ENCODE measurements at places on chromosomes 16 and 17.
A peak's percentile ranks its signal among the peaks of the same experiment; 100 is the strongest.

DNA sequence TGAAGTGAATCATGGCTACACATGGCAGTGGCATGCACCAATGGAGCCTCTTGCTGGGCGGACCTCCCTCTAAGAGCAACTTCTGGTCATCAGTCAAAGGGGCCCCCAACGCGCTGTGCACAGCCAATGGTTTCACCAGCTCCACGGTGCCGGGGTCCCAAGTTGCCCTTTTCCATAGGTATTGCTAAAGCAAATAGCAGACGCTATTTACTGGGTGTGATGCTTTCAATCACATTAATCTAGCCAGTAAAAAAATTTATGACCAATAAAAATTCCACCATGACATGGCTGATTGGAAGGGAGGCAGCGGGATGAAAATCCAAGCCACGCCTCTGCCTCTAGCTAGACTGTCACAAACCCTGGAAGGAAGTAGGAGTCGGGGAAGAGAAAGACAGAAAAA, 680.3 kb upstream of the SOX9 start:
- DNase-seq, result no peak

GRCh38 chr17:58415371-58416055, 1.8 kb downstream of the RNF43 start:
- DNase-seq, result no peak

GRCh38 chr16:89067677-89068443, 25.8 kb upstream of the ACSF3 start:
- no peak for DNase-seq

DNA sequence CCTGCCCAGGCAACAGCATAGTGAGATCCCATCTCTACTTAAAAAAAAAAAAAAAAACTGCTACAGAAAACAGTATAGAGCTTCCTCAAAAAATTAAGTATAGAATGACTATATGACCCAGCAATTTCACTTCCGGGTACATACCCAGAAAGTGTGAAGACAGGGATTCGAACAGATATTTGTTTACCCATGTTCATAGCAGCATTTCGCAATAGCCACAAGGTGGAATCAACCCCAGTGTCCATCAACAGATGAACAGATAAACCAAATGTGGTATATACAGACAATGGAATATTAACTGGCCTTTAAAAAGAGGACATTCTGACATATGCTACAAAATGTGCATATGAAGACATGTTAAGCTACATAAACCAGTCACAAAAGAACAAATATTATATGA, 95.5 kb downstream of the CHD9NB start:
- no peak for DNase-seq

GRCh38 chr16:59324462-59324861, 590.3 kb upstream of the GOT2 start:
- DNase-seq, result no peak

DNA sequence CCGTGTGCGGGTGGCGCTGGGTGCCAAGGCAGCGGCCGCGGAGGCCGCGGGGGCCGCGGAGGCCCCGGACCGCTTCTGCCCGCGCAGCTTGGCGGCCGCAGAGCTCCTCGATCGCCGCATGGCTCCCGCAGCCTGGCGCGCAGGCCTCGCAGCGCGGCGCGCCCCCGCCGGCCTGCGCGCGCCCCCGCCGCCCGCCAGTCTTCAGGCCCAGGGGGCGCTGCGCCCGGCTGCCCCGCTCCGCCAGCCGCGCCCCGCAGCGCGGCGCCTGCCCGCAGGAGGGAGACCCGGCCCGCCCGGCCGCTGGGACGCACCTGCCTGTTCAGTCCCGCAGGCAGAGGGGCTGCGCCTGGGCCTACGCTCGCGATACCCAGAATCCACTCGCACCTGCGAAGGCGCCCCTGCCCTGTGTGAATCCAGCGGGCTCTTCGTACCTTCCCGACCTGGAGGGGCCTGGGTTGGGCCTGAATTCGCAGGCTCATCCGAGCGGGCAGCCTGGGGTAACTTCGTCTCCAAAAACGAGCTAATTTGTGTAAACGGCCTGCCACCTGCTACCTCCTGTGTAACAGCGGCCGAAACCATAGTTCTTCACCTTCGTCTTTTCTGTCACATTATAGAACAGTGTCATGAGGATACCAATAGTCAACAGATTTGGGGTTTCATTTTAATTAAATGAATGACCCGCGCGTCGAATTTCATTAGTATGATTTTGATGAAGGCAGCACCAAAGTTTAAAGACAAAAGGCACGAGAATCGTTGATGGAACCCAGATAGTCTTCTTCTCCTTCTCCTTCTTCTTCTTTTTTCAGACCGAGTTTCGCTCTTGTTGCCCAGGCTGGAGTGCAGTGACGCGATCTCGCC, at the start of gene CENPV:
Gene CENPV, minus strand, starts transcription at position 153 of the 858 bp plus-strand sequence. Its CDS starts 33 bp downstream, at position 120.
- DNase-seq, result peak; percentile 63

DNA sequence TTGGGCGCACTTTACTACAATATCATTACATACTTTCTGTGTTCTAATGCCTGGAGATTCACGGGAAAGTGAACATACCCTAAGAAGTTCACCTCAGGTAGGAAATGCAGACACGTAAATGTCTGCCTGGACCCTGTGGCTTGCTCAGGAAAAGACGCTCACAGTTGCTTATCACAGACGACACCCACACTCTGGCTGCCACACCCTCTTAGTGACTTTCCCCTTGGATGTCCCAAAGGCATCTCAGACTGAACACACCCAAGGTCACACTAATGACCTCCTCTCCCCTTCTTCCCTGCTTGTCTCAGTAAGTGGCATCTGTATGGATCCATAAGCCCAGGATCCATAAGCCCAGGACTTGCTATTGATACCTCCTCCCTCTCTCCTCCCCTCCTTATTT, 32.6 kb downstream of the CDRT15 start:
- no peak for DNase-seq

- no peak for DNase-seq
Measured at GRCh38 chr17:60436676-60437075, 14.4 kb downstream of the CHCT1 start.

GRCh38 chr16:88365244-88365865, 17.4 kb upstream of the ZNF469 start:
- DNase-seq, result no peak

DNA sequence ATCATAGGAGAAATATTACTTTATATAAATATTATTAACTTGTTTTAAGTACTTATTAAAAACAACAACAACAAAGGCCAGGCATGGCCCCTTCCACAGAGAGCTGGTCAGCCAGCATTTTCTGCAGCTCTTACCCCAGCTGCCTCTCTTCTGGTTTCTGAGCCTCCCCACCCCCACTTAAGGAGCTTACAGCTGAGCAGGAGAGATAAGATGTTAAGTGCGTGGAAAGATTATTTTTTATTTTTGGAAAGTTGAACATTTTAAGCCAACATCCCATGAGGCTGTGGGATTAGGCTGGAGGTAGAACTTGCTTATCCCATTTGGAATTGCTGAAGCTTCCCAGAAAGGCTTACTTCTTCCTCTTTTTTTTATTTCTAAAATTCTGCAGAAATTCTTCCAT, 401.2 kb downstream of the SEC14L1 start:
- DNase-seq, result no peak

- no peak for DNase-seq
Measured at GRCh38 chr16:8847623-8848022, 21.2 kb downstream of the CARHSP1 start.

- no peak for DNase-seq
Measured at GRCh38 chr16:16029431-16030011, 80.1 kb downstream of the ABCC1 start.

- DNase-seq, result no peak
Measured at GRCh38 chr17:17366941-17367875, 64.0 kb downstream of the NT5M start.

DNA sequence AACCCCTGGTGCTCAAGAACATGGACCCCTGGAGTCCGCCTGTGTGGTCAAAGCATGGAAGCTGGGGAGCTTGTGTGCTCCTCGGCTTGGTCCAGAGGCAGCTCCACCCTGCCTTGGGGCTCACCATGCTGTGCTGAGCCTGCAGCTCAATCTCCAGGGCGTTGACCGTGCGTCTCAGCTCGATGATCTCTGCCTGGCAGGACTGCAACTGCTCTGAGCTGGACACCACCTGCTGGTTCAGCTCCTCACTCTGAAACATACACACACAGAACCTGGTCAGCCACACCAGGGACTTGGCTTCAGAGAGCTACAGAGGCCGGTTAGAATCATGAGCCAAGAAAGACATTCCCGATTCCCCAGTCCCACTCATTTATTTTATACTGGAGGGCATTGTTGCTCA, 2.7 kb downstream of the KRT35 start:
- no peak for DNase-seq

GRCh38 chr16:648071-648780, 939 bp upstream of the WDR90 start:
- no peak for DNase-seq

GRCh38 chr16:11561454-11561805, 25.3 kb downstream of the LITAF start:
- no peak for DNase-seq

DNA sequence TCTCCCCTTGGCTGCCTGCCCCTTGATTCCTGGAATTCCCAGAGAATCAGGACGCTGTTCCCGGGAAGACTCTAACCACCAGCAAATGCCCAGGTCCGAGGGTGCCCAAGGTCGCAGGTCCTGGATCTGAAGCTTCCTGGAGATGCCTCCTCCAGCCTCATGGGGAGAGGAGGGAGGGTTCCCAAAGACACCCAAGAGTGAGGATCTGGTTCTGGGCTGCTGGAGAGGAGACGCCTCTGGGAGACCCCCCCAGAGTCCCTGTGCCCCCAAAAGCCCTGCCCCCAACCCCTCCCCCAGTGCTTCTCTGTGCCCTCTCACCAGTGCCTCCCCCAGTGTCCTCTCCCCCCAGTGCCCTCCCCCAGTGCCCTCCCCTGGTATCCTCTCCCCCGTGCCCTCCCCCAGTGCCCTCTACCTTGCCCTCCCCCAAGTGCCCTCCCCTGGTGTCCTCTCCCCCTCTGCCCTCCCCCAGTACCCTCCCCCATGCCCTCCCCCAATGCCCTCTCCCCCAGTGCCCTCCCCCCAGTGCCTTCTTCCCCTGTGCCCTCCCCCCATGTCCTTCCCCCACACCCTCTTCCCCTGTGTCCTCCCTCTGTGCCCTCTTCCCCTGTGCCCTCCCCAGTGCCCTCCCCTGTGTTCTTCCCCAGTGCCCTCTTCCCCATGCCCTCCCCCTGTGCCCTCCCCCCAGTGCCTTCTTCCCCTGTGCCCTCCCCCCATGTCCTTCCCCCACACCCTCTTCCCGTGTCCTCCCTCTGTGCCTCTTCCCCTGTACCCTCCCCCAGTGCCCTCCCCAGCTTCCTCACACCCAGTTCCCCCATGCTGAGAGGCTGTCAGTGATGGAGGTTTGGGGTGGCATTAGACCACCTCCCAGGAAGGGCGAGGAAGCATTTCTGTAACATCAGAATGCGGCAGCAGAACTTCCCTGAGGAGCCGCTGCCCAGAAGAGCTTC, 6.3 kb upstream of the SECTM1 start:
- no peak for DNase-seq

- DNase-seq, result no peak
Measured at GRCh38 chr17:38917259-38917658, 8.2 kb upstream of the LASP1NB start.

DNA sequence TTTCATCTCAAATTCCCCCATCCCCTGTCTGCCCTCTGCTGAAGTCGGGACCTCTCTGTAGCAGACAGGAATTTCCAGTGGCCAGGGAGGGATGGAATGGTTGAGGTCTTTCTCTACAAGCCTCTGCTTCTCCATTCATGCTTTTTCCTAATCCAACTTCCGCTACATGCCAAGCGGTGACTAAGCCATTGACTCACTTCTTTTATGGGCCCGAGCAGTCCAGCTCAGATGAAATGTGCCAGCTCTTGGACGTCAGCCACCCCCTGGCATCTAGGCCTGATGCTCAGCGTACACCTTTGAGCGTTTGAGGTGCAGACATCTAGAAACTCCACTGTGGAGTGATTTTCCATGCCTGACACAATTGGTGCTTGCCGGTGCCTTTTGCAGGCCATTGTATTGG, 40.7 kb upstream of the GPR139 start:
- DNase-seq, result no peak

- no peak for DNase-seq
Measured at GRCh38 chr16:27762441-27762840, 212.5 kb downstream of the KATNIP start.

DNA sequence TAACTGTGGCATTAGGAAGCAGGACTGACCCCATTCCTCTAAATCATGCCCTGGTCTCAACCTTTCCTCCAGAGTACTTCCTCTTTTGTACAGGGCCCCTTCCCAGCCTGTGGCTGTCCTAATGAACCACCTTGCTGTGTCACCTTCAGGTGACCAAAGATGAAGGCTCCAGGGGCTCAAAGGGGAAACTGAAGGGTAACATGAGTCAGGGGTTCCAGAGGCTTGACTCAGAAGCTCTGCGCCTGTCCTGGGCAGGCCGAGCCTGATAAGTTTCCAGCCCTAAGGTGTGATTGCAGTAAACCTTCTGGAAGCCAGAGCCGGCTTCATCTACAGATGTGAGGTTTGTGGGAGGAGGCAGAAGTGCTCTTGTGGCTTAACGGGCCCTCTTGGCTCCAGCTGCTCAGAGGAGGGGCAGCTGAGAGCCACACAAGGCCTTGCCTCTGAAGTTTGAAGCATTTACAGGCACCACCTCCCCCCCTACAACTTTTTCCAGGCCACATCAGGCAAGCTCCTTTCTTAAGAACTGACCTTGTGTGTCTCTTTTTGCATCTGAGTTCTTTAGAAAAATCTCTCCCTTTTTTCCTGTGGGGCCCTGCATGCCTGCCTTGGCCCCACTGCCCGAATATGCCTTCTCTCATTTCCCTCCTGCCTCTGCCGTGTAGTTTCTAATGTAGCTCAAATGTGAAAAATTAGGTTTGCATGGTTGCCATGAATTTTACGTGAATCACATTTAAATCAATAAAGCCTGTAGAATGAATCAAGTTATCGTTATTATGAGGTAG, 149.9 kb downstream of the CLEC16A start:
- DNase-seq, result peak; percentile 52

- no peak for DNase-seq
Measured at GRCh38 chr17:75032720-75033280, 14.0 kb downstream of the ATP5PD start.

DNA sequence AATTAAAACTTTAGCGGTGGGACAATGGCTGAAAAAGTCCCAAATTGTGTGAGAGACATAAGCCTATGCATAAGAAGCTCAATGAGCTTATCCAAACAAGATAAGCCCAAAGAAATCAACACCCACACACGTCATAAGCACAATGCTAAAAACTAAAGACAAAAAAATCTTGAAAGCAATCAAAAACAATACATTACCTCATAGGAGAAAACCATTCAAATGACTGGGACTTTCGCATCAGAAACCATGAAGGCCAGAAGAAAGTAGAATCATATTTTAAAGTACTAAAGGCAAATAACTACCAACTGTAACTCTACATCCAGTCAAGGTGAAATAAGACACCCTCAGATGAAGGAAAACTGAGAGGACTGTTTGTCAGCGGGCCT, 50.2 kb downstream of the ZCCHC14 start:
- DNase-seq, result no peak

GRCh38 chr17:42704490-42704836, 22.1 kb downstream of the CNTNAP1 start:
- no peak for DNase-seq
